ENCODE measurements at places on chromosomes 2 and 18.
A peak's percentile ranks its signal among the peaks of the same experiment; 100 is the strongest.

GRCh38 chr2:6864923-6865345 is 773 bp downstream of the CMPK2 start:
- DNase-seq: peak; percentile 55

DNA sequence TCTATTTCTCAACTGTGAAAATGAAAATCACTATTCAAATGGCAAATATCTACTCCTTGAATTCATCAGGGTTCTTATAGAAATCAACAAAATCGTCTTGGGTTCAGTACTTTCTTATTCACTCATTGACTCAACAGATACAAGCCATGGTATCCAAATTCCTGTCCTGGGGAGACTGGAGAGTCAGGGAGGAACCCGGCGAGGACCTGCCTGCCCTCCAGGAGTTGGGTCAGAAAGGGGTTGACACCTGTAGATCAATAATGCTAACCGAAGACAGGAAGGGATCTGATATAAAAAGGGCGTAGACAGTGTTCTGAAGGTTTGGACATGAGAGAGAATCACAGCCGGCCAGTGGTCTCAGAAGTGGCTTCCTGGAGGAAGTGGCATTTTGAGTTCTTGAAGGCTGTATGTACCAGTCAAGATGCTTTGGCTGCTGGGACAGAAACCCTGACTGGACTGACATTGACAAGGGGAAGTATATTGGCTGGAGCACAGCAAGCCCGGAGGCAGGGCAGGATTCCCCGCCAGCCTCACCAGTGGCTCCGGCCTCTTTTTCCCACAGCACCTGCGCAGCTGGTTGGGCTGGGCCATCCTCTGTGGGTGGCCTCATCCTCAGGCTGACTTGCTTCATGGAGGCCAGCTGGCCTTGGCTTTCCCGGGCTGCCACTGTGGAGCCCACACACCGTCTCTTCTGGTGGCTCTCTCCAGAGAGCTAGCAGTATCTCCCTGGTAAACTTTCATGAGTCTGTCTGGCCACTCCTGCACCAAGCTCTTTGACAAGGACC is 3.0 kb downstream of the LRRFIP1 start:
- no peak for DNase-seq

DNA sequence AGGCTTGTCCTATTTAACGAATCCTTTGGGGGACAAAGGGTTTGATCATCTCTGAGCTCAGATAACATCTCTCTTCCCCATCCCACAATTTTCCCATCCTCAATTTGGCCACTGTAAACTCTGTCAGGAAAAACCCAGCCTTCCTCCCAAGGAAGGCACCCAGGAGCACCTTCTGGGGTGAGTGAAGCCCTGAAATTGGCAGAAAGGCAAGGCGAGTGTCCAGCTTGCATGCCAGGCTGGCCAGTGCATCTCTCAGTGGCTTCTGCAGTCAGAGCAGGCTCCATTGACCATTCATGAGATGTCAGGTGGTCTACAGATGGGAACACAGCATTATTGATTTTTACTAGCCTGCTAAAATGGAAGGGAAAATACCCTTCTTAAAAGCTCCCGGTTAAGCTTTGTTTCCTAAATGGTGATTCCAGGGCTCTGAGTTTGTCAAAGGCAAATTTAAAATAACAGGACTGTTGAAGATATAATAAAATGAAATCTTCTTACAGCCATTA is 83.2 kb upstream of the BOD1L2 start:
- no peak for DNase-seq

DNA sequence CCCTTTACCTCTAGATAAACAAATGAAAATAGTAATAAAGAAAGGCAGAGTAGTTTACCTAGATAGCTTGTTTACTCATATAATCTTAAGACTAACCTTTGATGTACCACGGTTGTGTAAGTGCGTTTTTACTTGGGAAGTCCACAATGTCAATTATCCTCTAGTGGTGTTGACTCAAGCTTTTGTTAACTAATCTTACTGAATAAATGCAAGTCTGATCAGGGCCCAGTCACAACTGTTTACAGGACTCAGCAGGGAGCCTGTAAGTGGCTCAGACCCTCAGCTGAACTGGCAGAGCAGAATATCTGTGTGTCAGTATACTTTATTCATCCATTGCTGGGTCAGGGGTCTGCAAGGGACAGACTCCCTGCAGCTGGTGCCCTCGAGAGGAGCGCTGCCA is 98.1 kb upstream of the ACAA2 start:
- no peak for DNase-seq

DNA sequence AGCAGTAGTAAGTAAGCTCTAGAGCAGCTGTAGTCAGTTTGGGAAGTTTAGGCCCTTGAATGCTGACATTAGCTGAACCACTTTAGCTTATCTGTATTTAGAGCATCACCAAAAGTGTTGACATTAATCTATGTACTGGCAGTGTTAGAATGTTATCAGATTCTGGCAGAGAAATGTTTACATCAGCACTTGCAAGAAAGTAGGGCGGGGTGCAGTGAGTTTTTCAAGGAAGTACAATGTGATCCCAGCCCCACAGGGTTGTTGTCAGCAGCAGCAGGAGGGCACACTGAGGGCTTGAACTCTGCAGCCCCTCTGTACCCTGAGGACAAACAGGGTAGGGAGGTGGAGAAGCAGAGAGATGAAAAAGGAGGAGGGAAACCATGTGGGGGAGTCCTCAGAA is 35.5 kb upstream of the RMP24 start:
- no peak for DNase-seq

DNA sequence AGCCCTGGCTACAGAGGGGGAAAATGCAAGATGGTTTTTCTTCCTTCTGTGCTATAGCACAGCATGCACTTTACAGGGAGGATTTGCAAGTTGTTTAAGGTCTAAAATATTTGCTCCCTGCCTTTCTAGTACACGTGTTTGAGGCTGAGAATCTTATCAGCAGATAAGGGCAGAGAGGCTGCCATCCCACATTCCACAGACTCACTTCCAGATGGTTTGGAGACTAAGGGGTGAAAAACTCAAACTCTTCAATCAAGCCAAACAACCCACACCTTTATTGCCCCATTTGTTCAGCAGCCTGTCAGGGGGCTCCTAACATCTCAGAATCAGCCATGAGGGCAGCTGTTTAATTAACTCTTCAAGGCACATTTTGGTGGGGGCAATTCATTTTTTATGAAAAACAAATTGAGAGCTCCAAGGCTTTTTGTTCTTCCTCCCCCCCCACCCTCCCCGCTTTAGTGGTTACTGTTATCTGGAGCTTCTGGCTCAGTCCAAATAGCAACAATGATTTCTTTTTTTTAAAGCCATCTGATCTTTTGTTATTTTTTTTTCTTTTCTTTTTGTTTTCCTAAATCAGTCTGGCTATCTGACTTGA is 242.6 kb upstream of the NT5C1B start:
- DNase-seq: no peak

DNA sequence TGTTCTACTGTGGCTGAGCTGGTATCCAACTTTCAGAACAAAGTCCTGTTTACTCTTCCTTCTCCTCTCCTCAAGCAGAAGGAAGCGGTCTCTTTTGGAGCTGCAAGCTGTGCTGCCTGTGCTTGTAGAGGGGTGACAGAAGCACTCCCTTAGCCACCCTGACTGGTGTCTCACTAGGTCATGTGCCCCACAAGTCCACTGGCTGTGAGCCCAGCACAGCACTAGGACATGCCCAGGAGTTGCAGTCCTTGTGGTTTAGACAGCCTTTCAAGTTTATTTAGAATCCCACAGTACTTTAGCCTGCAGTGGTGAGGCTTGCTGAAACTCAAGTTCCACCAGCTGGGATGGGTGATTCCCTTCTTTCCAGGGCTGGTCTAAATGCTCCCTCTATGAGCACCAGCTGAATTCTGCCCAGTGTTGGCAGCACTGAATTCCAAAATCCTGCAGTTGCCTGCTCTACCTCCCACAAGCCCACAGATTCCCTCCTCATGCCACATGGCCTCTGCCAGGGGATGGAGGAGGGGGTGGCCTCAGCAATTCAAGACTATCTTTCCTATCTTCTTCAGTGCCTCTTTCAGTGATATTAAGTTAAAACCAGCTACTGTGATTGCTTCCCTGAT is 61.2 kb downstream of the CCDC85A start:
- no peak for DNase-seq

DNA sequence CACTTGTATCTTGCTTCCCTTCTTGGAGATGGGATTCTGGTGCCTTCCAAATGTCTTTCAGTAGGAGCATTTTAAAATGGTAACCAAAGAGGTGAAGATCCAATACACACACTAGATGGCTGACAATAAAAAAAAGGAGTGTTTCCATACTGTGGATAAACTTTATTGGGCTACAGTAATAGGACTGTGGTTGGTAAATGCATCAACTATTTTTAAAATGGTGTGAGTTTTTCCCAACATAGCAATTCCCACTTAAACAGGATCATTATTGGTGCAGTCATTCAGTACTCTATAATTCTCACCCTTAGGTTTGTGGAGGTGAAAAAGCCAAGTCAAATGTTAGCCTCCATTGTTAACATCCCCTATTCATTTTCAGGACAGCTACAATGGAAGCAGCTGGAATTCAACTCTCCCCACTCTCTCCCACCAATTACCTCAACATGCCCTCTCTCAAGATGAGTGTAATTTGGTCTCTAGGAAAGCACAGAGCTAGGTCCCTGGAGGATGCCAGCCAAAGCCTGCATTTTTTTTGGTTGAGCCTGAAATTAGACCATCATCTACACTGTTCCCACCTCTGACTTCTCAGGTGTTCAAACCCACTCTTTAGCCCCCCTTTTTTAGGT is 273.3 kb downstream of the TCF4 start:
- no peak for DNase-seq

DNA sequence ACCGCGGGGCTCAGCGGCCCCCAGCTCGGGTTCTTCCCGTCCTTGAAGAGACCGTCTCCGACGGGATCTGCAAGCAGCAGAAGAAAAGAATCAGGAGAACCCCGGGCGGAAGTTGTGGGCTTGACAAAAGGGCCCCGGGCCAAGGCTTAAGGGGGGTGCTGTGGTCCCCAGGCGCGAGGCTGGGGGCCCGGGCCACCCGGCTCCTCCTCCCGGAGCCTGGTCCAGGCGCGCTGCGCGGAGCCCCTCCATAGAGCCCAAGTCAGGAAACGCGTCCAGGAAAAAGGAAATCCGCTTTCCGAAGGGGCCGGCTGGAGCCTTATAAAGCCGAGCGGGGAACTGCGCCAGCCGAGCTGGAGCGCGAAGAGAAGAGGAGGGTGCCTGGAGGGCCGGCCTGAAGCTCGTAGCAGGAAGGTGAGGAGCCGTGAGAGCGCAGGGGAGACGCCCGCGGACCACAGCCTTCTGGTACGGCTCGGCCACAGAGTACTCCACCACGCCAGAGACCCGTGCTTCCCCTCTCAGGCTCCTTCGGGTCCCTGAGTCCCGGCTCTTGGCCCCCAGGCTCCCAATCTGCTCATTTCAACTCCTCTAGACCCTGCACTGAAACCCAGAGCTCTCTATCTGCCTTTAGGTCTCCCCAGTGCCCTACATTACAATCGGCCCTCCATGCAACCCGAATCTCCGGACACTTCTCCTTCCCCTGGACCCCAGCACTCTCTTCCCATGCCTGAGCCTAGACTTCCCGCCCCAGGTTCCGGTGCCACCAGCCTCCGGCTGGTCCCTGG is 554 bp downstream of the FEV start:
- DNase-seq: no peak

DNA sequence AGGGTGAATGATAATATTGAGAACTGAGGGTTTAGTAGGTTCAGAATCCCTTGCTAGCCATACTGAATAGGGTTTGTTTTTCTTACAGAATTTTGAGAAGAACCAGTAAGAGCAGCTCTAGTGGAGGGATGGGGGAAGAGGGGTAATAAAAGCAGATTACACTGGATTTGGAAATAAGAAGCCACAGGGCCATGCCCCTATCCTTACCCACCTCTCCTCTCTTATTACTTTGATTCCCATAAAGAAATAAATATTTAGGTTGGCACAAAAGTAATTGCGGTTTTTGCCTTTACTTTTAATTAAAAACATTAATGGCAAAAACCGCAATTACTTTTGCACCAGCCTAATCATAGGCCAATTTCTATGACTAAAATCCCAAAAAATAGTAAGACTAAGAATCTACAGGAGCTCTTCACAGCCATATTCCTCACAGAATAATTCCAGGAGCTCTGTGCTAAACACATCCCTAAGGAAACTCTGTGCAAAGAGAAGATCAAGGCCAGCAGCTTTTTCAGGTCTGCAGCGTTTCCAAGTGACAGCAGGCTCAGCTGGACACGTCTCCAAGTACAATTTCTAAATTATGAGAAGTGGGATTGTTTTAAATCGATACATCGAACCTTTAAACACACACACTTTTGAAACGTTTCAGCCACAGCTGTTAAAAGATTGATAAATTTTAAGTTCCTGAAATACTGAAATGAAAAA is 58.4 kb upstream of the RTN4 start:
- no peak for DNase-seq

DNA sequence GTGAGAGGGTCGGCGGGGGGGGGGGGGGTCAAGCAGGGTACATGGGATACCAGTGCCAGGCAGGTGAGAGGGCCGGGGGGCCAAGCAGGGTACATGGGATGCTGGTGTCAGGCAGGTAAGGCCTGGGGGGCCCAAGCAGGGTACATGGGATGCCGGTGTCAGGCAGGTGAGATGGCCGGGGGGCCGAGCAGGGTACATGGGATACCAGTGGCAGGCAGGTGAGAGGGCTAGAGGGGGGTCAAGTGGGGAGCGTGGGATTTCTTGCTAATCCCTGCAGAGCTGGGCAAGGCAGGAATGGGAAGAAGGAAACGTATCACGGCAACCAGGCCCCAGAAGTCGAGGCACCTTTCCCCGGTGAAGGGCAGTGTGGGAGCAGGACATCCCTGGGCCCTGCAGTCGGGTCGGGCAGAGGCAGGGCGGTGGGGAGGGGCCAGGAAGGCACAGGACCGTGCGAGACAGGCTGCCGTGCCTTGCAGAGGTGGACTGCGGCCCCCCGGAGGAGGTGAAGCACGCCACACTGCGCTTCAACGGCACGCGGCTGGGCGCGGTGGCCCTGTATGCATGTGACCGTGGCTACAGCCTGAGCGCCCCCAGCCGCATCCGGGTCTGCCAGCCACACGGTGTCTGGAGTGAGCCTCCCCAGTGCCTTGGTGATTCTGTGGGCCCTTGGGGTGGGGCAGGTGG is 49.3 kb downstream of the MTERF4 start:
- DNase-seq: no peak

DNA sequence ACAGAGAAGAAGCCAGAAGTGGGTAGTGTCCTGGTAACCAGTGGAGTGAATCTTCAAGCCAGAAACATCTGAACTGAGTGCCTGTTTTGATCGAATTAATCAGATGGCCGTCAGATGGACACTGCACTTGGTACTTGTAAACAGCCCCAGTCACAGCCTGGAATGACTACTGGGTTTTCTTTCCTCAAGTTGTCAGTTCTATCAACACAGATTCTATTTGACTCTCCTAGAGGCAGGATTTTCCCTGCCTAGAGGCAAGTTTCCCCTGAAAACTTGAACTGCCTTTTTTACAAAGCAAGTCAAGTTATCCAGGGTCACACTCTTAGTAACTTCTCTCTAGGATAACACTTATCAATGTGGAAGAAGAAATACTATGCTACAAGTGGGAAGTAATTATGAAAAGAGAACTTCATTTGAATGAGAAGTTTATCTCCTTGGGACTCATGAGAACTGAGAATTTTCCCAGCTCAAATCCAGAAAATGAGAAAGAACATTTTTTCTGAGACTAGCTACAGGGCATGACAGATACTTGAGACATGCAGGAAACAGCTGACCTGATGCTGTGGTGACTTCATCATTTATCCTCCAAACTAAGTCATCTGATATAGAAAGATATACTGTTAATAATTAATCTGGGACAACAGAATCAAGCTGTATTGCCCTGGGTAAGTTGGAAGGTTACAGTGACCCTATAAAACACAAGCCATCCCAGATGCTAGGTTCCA is 36.0 kb downstream of the SULT1C2 start:
- DNase-seq: no peak

- no peak for DNase-seq
Measured at GRCh38 chr18:13530033-13530878, 196.1 kb downstream of the FAM210A start.

- no peak for DNase-seq
Measured at GRCh38 chr18:5604778-5605177, 61.0 kb upstream of the EPB41L3 start.

GRCh38 chr2:23456396-23456795 is 71.4 kb downstream of the KLHL29 start:
- DNase-seq: no peak
